ENCODE measurements at places on chromosomes 2 and 18.

GRCh38 chr18:37554399-37554787 lies 11.2 kb downstream of the CELF4 start:
- DNase-seq: no peak

DNA sequence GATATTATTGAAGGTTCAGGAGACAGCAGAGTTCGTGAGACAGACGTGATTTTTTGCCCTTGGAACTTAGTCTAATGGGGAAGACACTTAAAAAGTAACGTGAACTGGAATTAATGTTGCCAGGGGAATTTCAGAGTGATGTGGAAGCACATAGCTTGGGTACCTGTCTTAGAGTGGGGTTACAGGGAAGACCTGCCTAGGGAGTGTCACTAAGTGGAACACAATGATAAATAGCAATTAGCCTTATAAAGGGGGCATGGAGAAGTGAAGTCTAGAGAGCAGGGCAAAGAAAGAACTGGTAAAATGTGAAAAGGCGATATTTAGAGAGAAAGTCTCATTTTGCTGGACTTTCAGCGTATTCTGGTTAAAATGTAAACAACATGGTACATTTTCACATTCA lies 306.0 kb upstream of the TCF4 start:
- DNase-seq: no peak

DNA sequence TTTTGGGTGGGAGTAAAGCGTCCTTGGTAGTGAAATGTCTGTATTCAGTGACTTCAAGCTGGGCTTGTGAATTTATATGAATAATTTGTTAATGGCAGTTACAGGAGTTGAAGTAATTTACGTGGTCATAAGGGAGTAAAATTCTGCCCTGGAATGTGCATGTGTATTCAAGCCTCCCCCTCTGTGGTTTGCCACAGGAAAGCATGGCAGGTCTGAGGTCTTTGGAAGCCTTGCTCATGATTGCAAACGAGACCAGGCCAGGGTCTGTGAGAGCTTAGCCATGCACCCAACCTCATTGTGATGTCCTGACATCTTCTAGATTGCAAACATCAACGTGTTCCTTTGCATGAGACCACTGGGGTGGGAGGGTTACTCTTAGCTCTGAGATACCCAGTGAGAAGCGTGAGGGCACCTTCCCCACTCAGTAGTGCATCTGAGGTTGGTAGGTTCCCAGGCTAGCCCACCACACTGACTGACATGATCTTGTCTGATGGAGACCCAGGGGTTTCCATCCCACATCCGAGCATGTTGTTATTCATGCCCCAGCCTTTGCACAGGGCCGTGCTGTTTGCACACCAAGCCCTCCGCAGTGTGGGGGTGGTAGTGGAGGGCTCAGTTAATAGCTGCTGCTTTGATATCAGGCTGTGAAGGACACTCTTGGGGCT lies 216.5 kb downstream of the KLHL29 start:
- DNase-seq: no peak

GRCh38 chr2:38586931-38587330 lies 15.8 kb downstream of the HNRNPLL start:
- no peak for DNase-seq

- DNase-seq: no peak
These were observed 353.9 kb downstream of the METTL4 start for GRCh38 chr18:2217356-2217755.

DNA sequence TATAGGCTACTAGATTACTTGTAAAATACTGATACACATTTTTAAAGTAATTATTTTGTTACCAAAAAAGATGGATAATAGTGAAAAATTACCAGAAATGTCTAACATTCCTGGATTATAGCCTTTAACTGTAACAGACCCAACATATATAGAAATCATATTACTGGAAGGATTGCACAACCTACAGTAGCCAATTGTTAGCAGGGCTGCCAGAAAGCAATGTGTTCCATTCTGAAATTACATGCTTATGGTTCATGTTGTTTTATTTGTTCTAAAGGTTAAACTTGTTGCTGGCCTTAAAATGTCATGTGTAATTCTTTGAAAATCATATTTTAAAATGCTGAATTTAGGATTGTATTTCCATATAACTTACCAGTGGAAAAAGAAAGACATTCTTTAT lies 793.6 kb upstream of the ACVR2A start:
- DNase-seq: no peak

DNA sequence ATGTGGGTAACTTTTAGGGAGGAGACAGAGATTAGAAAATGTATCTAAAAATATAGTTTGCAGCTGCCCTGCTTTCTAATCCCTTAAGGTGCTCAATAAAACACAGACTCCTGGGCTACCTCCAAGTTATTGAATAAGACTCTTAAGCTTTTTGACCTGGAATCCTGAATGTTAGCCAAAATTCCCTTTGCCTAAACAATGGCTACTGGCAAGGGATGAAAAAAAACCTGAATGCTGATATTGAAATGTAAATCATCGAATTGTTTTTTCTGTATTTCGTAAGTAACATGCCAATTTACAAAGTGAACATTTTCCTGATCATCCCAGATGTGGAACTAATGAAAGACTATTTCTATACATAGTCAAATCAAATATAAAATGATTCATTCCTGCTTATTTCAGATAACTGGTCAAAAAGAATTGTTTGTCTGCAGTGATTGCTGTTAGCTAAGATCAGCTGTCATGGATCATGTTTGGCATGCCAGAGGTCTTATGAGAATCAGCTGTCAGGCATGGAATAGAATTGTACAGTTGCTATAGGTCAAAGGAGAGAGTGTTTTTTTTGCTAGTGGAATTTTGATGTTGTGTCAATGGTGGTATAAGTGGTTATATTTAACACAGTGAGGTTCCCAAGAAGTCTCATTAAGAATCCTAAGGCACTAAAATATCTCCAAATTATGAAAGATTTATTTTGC lies 363.6 kb upstream of the CWC22 start:
- no peak for DNase-seq

- no peak for DNase-seq
These were observed 1229.0 kb upstream of the ZEB2 start for GRCh38 chr2:145748927-145749326.

DNA sequence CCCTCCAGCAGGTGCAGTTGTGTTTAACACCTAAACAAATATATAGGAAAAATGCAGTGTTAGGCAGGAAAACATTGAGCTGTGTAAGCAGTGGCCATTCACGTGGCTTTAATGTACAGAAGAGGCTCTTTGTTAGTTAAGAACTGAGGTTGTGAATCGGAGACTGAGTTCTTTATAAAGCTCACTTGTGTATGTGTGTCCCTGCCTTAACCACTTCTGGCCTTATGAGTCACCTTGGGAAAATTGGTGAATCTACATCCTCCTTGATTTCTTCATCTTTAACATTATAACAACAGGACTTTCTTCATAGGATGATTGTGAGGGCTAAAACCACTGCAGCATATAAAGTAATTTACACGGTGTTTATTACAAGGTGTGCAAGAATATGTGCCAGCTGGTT lies 188.4 kb upstream of the TPO start:
- no peak for DNase-seq

GRCh38 chr2:100068395-100068794 lies 74.0 kb downstream of the AFF3 start:
- DNase-seq: no peak

DNA sequence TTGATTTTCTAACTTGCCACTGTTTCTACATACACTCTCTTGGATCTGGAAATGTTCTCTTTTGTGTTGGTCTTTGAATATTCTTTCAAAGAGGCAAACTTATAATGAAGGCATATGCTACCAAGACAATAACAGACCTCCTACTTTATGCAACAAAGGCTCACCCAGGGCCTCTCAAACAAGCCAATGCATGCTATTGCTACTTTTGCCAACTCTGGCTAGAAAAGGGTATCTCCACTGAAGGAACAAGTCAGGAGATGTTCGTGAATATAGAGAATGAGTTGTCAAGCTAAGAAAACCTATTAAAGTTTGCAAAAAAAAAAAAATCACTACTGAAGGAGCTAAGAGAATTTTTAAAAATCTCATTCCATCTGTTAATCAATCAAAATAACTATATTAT lies 15.9 kb upstream of the DSG2 start:
- no peak for DNase-seq

- DNase-seq: no peak
These were observed 20.1 kb downstream of the SERPINB12 start for GRCh38 chr18:63562284-63562683.

GRCh38 chr2:235925250-235925919 lies 242.8 kb downstream of the GBX2 start:
- no peak for DNase-seq

- no peak for DNase-seq
These were observed 153.6 kb downstream of the MTCL1 start for GRCh38 chr18:8858888-8859511.

- no peak for DNase-seq
These were observed 41.6 kb upstream of the NT5C1B start for GRCh38 chr2:18630941-18631340.

- no peak for DNase-seq
These were observed 10.5 kb upstream of the EPAS1 start for GRCh38 chr2:46286715-46287114.

- no peak for DNase-seq
These were observed 519.1 kb downstream of the RNF144A start for GRCh38 chr2:7436096-7436906.

- DNase-seq: peak; percentile 31
These were observed 54.2 kb upstream of the SEMA4C start for GRCh38 chr2:96923810-96924774.

DNA sequence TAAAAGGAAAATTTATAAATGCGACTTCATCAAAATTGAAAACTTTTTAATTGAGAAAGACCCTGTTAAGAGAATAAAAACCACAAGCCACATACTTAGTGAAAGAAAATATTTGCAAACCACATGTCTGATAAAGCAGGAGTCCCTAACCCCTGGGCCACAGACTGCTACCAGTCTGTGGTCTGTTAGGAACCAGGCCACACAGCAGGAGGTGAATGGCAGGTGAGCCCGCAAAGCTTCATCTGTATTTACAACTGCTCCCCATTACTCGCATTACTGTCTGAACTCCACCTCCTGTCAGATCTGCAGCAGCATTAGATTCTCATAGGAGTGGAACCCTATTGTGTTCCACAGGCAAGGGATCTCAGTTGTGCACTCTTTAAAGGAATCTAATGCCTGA lies 95.5 kb upstream of the CRACDL start:
- no peak for DNase-seq

- no peak for DNase-seq
These were observed 30.1 kb downstream of the SOX11 start for GRCh38 chr2:5722236-5722635.

- DNase-seq: no peak
These were observed 222.9 kb downstream of the NDUFA10 start for GRCh38 chr2:239802185-239802649.

DNA sequence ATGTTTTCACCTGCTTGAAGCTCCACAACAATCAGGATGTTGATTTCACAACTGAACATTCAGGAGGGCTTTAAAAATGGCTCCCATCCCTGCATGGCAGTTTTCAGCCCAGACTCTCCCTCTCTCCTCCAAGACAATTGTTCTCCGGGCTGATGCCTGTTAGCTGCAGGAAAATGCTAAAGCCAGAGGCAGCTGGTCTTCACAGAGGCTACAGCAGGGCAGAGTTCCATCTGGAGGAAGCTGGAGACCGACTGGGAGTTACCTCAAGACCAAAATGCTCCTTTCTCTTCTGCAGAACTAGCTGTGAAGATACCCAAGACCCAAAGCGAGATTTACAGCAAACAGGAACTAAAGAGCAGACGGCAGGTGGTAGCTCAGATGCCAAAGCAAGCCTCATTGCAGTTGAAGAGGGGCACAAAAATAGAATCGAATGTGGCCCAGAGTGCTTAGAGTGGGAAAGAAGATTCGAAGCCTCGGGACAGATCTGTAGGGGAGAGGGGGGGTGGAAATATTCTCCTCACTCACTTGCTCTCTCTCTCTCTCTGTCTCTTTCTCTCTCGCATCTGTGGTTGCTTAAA lies 423.6 kb downstream of the ZNF521 start:
- DNase-seq: no peak

DNA sequence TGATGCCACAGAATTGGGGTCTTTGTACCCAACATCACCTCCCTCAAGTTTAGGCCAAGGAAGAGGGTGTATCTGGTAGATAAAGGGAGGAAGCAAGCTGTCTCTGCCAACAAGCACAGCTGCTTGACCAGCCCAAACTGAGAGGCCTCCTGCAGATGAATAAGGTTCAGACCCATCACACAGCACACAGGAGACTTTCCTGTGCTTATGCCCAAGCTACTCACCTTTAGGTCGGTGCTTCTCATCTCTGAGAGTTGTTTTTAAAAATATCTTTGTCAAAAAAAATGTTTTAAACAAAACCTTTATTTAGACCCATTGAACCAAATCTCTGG lies 24.7 kb upstream of the SP3 start:
- DNase-seq: no peak

- no peak for DNase-seq
These were observed 84.8 kb upstream of the PTPRM start for GRCh38 chr18:7482342-7482741.

GRCh38 chr18:73365018-73365417 lies 497.2 kb upstream of the NETO1 start:
- no peak for DNase-seq

Data from stimulated activated CD4-positive, alpha-beta T cell treated with anti-CD3 and anti-CD28 coated beads, Interleukin-4, amount 100 ng/mL, for 4 hours (primary cell).